Activated naive CD8-positive, alpha-beta T cell treated with anti-CD3 and anti-CD28 coated beads for 36 hours (primary cell): ENCODE measurements at places on chromosomes 1 and 21.

DNA sequence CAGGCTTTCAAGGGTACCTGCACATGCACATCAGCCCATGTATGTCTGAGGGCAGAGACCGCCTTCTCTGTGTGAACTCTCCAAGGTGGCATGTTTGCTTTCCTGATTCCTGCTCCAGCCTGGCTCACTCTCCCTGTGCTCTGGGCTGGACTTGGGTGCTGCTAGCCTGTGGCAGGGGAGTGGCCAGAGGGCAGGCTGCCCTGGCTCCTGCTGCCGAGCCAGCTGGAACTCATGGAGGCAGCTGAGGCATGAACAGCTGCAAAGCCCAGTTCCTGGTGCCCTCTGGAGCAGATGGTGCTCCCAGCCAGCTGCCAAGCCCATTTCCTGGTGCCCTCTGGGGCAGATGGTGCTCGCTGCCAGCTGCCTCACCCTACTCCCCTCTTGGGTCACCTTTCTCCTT is 7.6 kb downstream of the UBL4B start:
- DNase-seq: no peak

GRCh38 chr1:31891280-31891679 is 46.9 kb downstream of the PTP4A2 start:
- peak; percentile 33 for DNase-seq

GRCh38 chr21:28871388-28872010 is 121.2 kb downstream of the LTN1 start:
- DNase-seq: no peak

DNA sequence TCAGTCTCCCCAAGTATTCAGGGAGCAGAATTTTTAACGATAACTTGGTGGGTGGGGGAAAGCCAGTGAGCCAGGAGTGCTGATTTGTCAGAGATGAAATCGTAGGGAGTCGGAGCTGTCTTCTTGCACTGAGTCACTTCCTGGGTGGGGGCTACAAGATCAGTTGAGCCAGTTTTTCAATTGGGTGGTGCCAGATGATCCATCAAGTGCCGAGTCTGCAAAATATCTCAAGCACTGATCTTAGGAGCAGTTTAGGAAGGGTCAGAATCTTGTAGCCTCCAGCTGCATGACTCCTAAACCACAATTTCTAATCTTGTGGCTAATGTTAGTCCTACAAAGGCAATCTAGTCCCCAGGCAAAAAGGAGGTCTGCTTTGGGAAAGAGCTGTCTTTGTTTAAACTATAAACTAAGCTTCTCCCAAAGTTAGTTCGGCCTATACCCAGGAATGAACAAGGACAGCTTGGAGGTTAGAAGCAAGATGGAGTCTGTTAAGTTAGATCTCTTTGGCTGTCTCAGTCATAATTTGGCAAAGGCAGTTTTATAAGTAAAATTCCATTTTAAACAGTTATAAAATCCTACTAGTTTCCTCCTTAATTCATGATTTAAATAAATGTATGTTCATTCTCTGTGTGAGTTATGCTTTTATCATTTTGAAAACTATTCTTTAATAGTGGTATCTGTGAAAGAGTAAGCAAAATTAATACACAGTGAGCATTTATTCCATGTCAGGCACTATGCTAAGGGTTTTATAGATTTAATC is 51.7 kb downstream of the SLC16A1 start:
- peak; percentile 33 for DNase-seq

DNA sequence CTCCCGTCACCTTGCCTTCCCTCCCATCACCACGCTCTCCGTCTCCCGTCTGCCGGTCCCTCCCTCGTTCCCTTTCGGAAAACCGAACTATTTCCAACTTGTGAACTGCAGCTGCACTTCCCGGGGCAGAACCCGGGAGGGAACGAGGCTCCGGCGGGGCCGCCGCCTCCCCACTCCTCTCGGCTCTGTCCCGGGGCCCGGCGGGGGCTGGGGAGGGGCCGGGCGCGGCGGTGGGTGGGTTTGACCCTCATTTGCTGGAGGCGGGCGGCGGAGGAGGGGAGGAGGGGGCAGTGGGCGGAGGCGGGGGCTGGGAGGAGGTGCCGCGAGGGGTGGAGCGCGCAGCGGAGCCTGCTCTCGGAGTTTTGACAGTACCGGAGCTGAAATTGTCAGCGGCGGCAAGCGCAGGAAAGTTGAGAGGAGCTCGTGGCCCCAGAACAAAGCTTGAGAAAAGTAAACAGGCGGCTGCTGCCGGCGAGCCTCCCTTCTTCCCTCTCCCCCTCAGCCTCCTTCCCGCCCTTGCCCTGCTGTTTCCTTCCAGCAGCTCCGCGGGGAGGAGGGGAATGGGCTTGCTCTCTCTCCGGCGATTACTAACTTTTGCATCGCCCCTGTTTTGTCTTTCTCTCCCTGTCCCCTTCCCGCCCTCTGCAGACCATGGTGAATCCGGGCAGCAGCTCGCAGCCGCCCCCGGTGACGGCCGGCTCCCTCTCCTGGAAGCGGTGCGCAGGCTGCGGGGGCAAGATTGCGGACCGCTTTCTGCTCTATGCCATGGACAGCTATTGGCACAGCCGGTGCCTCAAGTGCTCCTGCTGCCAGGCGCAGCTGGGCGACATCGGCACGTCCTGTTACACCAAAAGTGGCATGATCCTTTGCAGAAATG is 2.9 kb downstream of the LMO4 start:
- peak; percentile 51 for DNase-seq
